ENCODE measurements at places on chromosomes 1 and 21.

- no peak for DNase-seq
Measured at GRCh38 chr1:182561456-182561855, 27.6 kb downstream of the RNASEL start.

- no peak for DNase-seq
Measured at GRCh38 chr1:55474168-55474786, 259.1 kb upstream of the USP24 start.

DNA sequence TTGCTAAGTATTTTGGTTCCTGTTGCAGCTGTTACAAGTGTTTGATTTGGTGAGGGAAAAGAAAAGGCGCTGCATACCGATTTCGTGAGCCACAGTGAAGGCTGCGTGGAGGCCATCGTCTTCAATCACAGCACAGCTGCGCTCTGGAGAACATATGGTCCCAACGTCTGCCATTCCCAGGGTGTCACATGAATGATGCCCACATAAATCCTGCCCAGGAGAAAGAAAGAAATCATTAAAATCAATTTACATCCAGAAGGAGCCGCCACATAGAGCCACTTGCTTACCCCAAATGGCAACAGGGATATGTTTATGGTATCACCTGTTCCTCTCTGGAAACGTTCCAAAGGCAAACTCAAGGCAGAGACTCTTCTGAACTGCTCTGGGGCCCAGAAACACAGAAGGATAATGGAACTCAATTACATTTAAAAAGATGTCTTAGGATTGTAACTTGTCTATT lies 12.2 kb downstream of the ADAMTS5 start:
- DNase-seq = no peak

GRCh38 chr1:18041685-18042355 lies 65.8 kb upstream of the IGSF21 start:
- DNase-seq = no peak

DNA sequence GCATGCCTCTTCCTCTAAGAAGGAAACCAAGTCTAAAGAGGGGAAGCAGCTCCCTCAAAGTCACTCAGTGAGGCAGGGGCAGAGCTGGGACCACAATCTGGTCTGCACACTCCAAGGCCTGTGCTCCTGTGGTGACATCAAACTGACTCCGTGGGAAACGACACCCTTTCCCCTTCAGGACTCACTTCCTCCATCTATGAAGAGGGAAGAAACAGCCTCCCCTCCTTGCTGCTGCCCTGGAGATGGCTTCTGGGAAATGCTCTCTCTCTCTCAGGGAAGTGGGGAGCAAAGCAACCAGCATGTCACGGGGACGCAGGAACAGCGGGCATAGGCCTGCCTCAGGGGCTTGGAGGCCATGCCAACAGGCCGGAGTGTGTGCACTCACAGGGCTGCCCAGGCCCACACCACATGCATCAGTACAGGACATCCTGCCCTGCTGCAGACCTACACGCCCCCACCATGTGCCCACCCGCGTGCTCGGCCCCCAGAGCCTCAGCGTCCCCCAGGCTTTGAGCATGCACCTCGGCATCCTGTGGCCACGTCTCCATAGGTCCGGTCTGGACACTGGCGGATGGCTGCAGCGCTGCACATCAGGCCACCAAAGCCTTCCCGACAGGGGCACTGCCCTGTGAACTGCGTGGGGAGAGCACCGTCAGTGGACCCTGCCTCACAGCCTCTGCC lies 25.7 kb downstream of the LAMB3 start:
- no peak for DNase-seq

- DNase-seq = no peak
Measured at GRCh38 chr1:14539953-14540563, 58.4 kb upstream of the KAZN start.
